ENCODE measurements at places on chromosomes 4 and X.

DNA sequence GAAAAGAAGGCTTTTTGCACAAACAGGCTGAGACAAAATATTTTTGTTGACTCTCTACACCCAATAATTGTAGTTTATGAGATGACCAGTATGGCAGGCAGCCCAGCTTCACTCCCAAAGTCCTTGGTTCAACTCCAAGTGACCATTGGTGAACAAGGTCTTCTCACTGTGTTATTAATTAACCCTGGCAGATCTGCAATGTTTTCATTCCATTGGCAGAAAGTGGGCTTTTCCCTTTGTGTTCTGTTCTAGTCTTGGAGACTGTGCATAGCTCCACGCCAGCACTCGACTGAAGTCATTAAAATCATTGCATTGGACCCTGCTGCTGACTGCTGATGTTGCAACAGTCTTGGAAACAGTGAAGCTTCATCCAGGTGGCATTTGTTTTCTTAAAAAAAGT, 277.3 kb upstream of the HAND2 start:
- no peak for DNase-seq

- DNase-seq, result no peak
Observed at GRCh38 chrX:47366041-47366722, 4.2 kb upstream of the ZNF157 start.

GRCh38 chr4:73646117-73646516, 25.9 kb upstream of the RASSF6 start:
- no peak for DNase-seq

DNA sequence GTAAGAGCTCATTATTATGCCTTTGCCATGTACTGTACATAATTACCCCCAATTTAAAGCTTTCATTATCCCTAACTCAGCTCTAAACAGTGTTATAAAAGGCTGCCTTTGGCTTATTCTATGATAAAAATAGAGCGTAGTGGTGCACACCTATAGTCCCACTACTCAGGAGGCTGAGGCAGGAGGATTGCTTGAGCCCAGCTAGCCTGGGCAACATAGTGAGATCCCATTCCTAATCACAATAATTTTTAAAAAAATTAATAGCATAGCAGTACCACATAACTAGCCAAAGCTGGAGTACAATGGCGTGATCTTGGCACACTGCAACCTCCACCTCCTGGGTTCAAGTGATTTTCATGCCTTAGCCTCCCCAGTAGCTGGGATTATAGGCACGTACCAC, 112.4 kb downstream of the PDS5A start:
- DNase-seq, result no peak

- no peak for DNase-seq
Observed at GRCh38 chr4:132203618-132204017, 945.5 kb upstream of the PCDH10 start.
